ENCODE measurements at places on chromosomes 5 and 9.

DNA sequence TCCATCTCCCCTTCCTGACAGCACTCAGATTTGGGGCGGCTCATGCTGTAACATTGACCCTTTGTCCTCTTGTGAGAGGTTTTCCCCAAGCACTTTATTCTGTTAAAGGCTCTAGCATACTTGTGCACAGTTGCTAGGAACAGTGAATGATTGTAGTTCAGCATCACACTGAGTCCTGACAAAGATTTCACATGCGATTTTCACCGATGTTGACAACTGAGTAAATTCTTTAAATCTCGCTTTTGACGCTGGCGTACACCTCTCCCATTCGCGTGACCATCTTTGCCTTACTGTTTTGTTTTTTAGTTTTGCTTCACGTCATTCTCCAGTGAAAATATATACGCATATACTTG is 780 bp downstream of the CDC37L1 start:
- H3K27ac ChIP-seq: peak overlapping the region; percentile 95
- H3K27me3 ChIP-seq: no peaks in the 10 kb centered on the region
- H3K4me3 ChIP-seq: peak overlapping the region; percentile 72
- peaks cover 15% of the 10 kb centered on the region for H3K4me1 ChIP-seq
- no peak for DNase-seq
- H3K36me3 ChIP-seq: peaks cover 4% of the 10 kb centered on the region

- no peaks in the 10 kb centered on the region for H3K27me3 ChIP-seq
- no peaks in the 10 kb centered on the region for H3K36me3 ChIP-seq
- H3K4me1 ChIP-seq: no peaks in the 10 kb centered on the region
These were observed 72.7 kb upstream of the NREP start for GRCh38 chr5:111829701-111830100.

- no peaks in the 10 kb centered on the region for H3K27me3 ChIP-seq
- no peaks in the 10 kb centered on the region for H3K36me3 ChIP-seq
- no peak for DNase-seq
- no peaks in the 10 kb centered on the region for H3K4me1 ChIP-seq
- no peak overlapping the region for H3K4me3 ChIP-seq
- no peak overlapping the region for H3K27ac ChIP-seq
These were observed 33.8 kb downstream of the JMY start for GRCh38 chr5:79269733-79270166.

DNA sequence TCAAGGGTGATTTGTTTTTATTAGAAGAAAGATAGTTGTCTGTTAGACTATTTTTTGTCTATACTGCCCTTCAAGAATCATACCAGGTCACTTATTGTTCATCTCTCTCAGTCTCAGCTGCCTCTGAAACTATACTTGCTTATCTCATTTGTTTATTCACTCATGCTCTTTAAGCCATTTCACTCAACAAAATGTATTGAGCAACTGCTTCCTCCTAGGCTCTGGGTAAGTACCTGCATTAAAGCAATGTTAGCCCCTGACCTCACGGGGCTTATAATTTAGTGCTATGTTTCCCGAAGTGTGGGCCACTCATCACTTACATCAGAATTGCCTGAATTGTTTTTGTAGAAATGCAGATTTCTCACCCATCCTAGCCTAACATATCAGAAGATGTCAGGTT is 100.9 kb downstream of the DPYSL3 start:
- H3K27ac ChIP-seq: no peak overlapping the region
- DNase-seq: no peak
- H3K36me3 ChIP-seq: no peaks in the 10 kb centered on the region
- H3K4me1 ChIP-seq: no peaks in the 10 kb centered on the region
- no peak overlapping the region for H3K4me3 ChIP-seq

- H3K27me3 ChIP-seq: no peaks in the 10 kb centered on the region
- peak; percentile 56 for DNase-seq
- peak overlapping the region; percentile 52 for H3K27ac ChIP-seq
- H3K4me3 ChIP-seq: peak overlapping the region; percentile 77
These were observed 80.2 kb downstream of the NTNG2 start for GRCh38 chr9:132241840-132242620.

DNA sequence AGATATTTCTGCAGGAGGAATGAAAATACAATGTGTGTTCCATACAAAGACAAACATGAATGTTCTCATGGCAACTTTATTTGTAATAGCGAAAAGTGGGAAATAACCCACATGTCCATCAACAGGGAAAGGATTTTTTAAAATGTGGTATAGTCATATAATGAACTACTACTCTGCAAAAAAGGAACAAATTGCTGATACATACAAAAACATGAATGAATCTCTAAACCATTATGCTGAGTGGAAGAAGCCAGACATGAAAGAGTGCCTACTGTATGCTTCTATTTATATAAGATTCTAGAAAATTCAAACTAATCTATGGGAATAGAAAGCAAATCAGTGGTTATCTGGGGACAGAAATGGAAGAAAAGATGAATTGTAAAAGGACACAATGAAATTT is 52.5 kb downstream of the CDKL3 start:
- no peak overlapping the region for H3K4me3 ChIP-seq
- no peak overlapping the region for H3K27ac ChIP-seq
- no peaks in the 10 kb centered on the region for H3K27me3 ChIP-seq
- DNase-seq: no peak

GRCh38 chr9:96603305-96604003 is 16.2 kb downstream of the CDC14B start:
- no peaks in the 10 kb centered on the region for H3K27me3 ChIP-seq
- no peak overlapping the region for H3K27ac ChIP-seq
- DNase-seq: no peak
- no peak overlapping the region for H3K4me3 ChIP-seq
- H3K4me1 ChIP-seq: no peaks in the 10 kb centered on the region

DNA sequence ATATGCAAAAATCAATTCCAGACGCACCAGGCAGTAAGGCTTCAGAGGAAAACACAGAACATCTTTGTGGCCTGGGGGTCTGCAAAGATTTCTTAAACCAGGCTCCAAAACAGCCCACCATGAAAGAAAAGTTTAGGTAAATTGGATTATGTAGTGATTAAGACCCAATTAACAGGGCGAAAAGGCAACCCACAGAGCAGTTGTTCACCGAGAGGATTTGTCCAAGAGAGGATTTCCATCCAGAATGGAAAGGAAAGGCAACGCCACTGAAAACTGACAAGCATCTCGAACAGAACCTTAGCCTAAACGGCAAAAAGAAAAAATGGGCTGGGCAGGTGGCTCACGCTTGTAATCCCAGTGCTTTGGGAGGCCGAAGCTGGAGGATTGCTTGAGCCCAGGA is 37.4 kb downstream of the GLT6D1 start:
- H3K4me1 ChIP-seq: no peaks in the 10 kb centered on the region
- H3K4me3 ChIP-seq: no peak overlapping the region
- no peaks in the 10 kb centered on the region for H3K27me3 ChIP-seq
- DNase-seq: no peak
- H3K27ac ChIP-seq: no peak overlapping the region
- no peaks in the 10 kb centered on the region for H3K36me3 ChIP-seq

DNA sequence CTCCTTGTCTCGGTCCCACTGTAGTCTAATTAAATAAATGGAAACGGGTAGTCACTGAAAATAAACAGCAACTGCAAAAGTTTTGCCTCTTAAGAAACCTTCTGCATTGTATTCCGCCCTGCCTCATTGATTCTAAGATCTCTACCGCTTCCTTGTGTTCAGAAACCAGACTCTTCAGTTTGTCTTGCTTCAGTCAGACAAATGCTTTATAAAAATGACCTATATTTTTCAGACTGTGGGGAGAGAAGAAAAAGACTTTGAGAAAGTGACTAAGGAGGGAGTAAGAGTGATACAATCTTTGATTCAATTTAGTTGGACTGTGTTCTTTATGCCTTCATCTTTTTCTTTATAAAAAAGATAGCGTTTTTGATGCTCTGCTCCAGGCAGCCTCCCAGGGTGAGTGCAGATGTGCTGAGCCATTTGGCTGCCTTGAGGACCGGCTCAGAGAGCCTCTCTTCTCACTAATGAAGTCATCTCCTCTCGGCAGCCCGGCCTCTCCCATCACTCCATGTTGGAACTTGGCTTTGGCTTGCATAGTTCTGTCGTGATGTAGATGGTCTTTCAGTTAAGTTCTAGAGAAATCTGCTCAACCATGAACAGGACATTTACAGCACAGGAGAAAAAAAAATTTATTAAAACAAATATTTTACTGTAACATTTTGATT is 4.0 kb upstream of the VCAN start:
- H3K36me3 ChIP-seq: no peaks in the 10 kb centered on the region
- no peak overlapping the region for H3K27ac ChIP-seq
- DNase-seq: no peak

DNA sequence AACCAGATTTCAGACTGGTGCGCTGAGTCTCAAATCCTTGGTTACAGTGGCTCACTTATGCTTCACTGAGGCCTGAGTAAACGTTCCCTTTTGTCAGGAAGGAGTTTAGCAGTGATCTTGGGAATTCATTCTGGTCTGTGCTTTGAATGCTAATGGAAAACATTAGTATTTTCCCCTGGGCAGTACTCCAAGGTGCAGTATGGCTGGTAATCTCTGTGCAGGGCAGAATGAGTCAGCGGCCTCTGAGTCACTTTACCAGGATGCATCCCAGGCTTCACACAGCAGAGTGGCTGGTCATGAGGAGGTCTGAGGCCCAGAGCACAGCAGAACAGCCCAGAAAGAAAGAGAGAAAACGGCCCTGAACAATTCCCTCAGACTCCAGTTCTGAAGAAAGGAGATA is 54.0 kb downstream of the PCA3 start:
- H3K27me3 ChIP-seq: no peaks in the 10 kb centered on the region
- no peak overlapping the region for H3K4me3 ChIP-seq
- H3K4me1 ChIP-seq: no peaks in the 10 kb centered on the region
- H3K36me3 ChIP-seq: no peaks in the 10 kb centered on the region

GRCh38 chr9:15606643-15607472 is 54.0 kb downstream of the CCDC171 start:
- peak; percentile 70 for DNase-seq
- H3K4me3 ChIP-seq: no peak overlapping the region
- H3K36me3 ChIP-seq: no peaks in the 10 kb centered on the region
- H3K27ac ChIP-seq: no peak overlapping the region
- no peaks in the 10 kb centered on the region for H3K27me3 ChIP-seq

GRCh38 chr5:111043712-111044506 is 27.6 kb upstream of the TSLP start:
- H3K4me1 ChIP-seq: no peaks in the 10 kb centered on the region
- H3K27me3 ChIP-seq: no peaks in the 10 kb centered on the region
- H3K36me3 ChIP-seq: no peaks in the 10 kb centered on the region

- no peaks in the 10 kb centered on the region for H3K4me1 ChIP-seq
- DNase-seq: no peak
- no peak overlapping the region for H3K4me3 ChIP-seq
- no peaks in the 10 kb centered on the region for H3K36me3 ChIP-seq
- no peak overlapping the region for H3K27ac ChIP-seq
These were observed 9.8 kb downstream of the NHP2 start for GRCh38 chr5:178143901-178144300.
